Peyer's patch (tissue), 4 donors: ENCODE measurements at places on chromosomes 3 and 15. TPM values are rescaled to one million over a fixed set of nuclear protein-coding genes. Genes with fewer than 3 reads are reported as not detected.

DNA sequence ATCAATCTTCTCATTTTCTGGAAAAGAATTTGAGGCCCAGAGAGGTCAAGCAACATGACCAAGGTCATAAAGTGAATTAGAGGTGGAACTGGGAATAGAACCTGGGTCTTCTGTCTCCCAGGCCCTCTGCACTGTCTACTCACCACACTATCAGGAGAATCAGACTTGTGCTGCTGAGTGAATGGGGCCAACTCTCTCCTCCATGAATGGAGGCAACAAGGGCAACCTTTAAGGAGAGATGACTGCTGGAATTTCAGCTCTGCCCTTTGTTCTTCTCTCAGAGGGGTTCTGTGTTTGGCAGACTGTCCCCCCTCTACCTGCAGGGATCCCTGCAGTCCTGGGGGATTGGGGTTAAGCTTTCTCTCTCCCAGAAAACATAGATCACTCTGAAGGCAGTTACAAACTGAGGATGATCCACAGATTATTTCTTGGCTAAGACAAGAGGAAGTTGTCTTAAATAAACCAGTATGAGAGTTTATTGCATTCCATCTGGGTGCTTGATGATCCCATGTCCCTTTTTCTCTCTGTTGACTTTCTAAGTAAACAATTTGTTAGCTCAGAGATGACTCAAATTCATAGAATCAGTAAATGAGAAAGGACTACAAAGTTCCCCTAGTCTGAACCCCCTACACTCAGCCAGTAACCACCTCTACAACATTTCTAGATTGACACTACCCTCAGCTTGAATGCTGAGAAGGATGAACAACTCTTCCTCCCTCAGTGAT is 99.0 kb upstream of the LIPC start:
- no peaks in the 10 kb centered on the region for H3K36me3 ChIP-seq
- DNase-seq: no peak
- no peak overlapping the region for H3K4me3 ChIP-seq
- H3K27me3 ChIP-seq: no peaks in the 10 kb centered on the region
- peaks cover 7% of the 10 kb centered on the region for H3K4me1 ChIP-seq

- no peaks in the 10 kb centered on the region for H3K36me3 ChIP-seq
- no peak for DNase-seq
- no peaks in the 10 kb centered on the region for H3K4me1 ChIP-seq
Observed at GRCh38 chr3:178494386-178494785, 41.9 kb upstream of the KCNMB2 start.

DNA sequence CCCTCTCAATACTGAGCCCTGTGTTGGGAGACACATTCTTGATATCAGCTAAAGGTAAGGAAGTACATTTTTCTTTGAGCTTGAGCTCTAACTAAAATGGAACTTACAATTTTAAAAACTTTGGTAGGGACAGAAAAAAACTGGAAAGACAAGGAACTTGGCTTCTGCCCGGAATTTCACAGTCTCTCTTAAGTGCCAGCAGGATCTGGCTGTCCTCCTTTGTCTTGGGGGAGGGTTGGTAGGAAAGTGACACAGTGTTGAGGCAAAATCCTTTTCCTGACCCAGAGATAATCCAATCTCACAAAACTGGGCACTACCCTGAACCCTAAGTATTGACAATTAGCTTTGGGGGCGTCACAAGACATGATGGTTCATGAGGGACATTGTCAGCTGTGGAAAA is 45.3 kb downstream of the ZPLD1 start:
- no peak overlapping the region for H3K4me3 ChIP-seq
- H3K36me3 ChIP-seq: no peaks in the 10 kb centered on the region
- no peaks in the 10 kb centered on the region for H3K4me1 ChIP-seq
- H3K27me3 ChIP-seq: no peaks in the 10 kb centered on the region

- no peak for DNase-seq
- no peak overlapping the region for H3K27ac ChIP-seq
- H3K4me3 ChIP-seq: no peak overlapping the region
- peaks cover 17% of the 10 kb centered on the region for H3K36me3 ChIP-seq
Observed at GRCh38 chr3:101362406-101362805, 42.0 kb upstream of the IMPG2 start.

- no peak overlapping the region for H3K4me3 ChIP-seq
- no peak for DNase-seq
- no peaks in the 10 kb centered on the region for H3K36me3 ChIP-seq
- H3K27ac ChIP-seq: peak overlapping the region; percentile 21
- peaks cover 40% of the 10 kb centered on the region for H3K4me1 ChIP-seq
Observed at GRCh38 chr3:42079701-42080452, 11.3 kb upstream of the TRAK1 start.

- no peak overlapping the region for H3K4me3 ChIP-seq
- DNase-seq: no peak
- no peaks in the 10 kb centered on the region for H3K36me3 ChIP-seq
- no peak overlapping the region for H3K27ac ChIP-seq
- H3K27me3 ChIP-seq: no peaks in the 10 kb centered on the region
Observed at GRCh38 chr3:157033001-157033400, 126.9 kb downstream of the CCNL1 start.

DNA sequence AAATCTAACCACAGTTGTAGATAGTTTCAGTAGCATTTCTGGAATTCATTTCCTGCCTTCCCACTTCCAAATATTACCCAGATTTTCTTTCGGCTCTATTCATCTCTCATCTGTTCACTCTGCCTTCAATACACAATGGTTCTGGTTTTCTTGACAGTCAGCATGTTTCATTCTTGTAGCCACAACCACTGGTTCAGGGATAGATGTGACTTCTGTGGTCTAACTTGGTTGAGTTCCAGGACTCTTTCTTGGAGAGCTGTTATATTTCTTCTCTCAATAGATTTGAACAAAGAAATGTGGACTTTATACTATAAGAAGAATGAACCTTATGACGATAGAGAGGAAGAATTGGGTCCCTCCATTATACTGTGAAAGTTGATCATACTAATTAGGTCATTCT is 228.8 kb downstream of the NSUN3 start:
- H3K27ac ChIP-seq: no peak overlapping the region
- no peaks in the 10 kb centered on the region for H3K27me3 ChIP-seq

DNA sequence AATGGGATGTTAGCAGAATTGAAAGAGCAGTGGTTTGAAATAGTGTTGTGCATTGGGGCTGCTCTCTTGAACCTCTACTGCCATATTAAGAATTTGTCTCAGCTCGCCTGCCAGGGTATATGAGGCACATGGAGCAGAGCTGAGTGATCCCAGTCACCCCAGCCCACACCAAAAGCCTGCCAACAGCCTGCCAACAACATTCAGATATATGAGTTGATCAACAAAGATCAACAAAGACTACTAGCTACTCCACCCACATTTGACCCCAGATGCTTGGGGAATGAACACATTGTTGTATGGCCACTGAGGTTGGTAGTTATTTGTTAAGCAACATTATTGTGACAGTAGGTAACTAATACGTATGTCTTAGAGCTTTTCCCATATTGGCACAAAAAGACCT is 570.9 kb upstream of the IL12A start:
- no peaks in the 10 kb centered on the region for H3K27me3 ChIP-seq
- no peak for DNase-seq
- no peak overlapping the region for H3K27ac ChIP-seq
- no peaks in the 10 kb centered on the region for H3K4me1 ChIP-seq

GRCh38 chr3:124385996-124386395 is 344.3 kb upstream of the UMPS start:
- H3K36me3 ChIP-seq: no peaks in the 10 kb centered on the region
- H3K4me3 ChIP-seq: no peak overlapping the region
- no peaks in the 10 kb centered on the region for H3K27me3 ChIP-seq
- DNase-seq: no peak
- H3K4me1 ChIP-seq: no peaks in the 10 kb centered on the region

GRCh38 chr3:98732286-98733052 is 30.7 kb upstream of the ST3GAL6 start:
- H3K4me3 ChIP-seq: peak overlapping the region; percentile 61
- DNase-seq: no peak
- peak overlapping the region; percentile 45 for H3K27ac ChIP-seq
- no peaks in the 10 kb centered on the region for H3K36me3 ChIP-seq
- no peaks in the 10 kb centered on the region for H3K4me1 ChIP-seq

- DNase-seq: no peak
- no peak overlapping the region for H3K4me3 ChIP-seq
- H3K27ac ChIP-seq: no peak overlapping the region
- H3K36me3 ChIP-seq: no peaks in the 10 kb centered on the region
- H3K27me3 ChIP-seq: no peaks in the 10 kb centered on the region
- H3K4me1 ChIP-seq: peaks cover 7% of the 10 kb centered on the region
Observed at GRCh38 chr3:101807888-101808287, 28.9 kb downstream of the NXPE3 start.

- no peaks in the 10 kb centered on the region for H3K27me3 ChIP-seq
- no peak overlapping the region for H3K27ac ChIP-seq
- no peaks in the 10 kb centered on the region for H3K36me3 ChIP-seq
- no peaks in the 10 kb centered on the region for H3K4me1 ChIP-seq
Observed at GRCh38 chr3:151106311-151106710, 20.8 kb downstream of the MED12L start.

GRCh38 chr15:25761971-25762662 is 101.0 kb downstream of the ATP10A start:
- no peaks in the 10 kb centered on the region for H3K36me3 ChIP-seq
- H3K27me3 ChIP-seq: no peaks in the 10 kb centered on the region
- H3K4me1 ChIP-seq: no peaks in the 10 kb centered on the region
- DNase-seq: no peak
- no peak overlapping the region for H3K4me3 ChIP-seq

- H3K27ac ChIP-seq: no peak overlapping the region
- no peaks in the 10 kb centered on the region for H3K27me3 ChIP-seq
- H3K36me3 ChIP-seq: no peaks in the 10 kb centered on the region
- no peak for DNase-seq
- no peak overlapping the region for H3K4me3 ChIP-seq
- H3K4me1 ChIP-seq: no peaks in the 10 kb centered on the region
Observed at GRCh38 chr3:2303566-2303965, 204.9 kb downstream of the CNTN4 start.

DNA sequence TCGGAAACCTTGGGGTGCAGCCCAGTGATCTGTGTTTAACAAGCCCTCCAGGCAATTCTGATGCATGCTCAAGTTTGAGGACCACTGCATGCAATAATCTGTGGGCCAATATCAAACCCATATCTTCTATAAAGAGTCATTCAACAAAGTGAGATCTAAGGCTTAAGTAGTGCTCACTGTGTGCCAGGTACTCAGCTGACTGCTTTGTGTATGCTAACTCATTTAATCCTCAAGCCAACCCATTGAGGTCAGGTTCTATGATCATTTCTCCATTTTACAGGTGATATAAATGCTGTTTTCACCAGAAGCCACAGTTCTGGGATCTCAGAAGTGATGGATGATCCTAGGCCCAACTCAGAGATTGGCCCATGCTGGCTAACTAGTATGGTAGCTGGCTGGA is 101.7 kb downstream of the SMAD6 start:
- H3K27ac ChIP-seq: peak overlapping the region; percentile 74
- no peak overlapping the region for H3K4me3 ChIP-seq
- no peak for DNase-seq
- peaks cover 20% of the 10 kb centered on the region for H3K4me1 ChIP-seq
- no peaks in the 10 kb centered on the region for H3K36me3 ChIP-seq

GRCh38 chr3:169104972-169105371 is 558.5 kb downstream of the MECOM start:
- no peak overlapping the region for H3K27ac ChIP-seq
- DNase-seq: no peak
- no peaks in the 10 kb centered on the region for H3K36me3 ChIP-seq
- H3K27me3 ChIP-seq: no peaks in the 10 kb centered on the region
- no peak overlapping the region for H3K4me3 ChIP-seq

GRCh38 chr3:43879166-43879565 is 188.4 kb downstream of the ABHD5 start:
- no peak overlapping the region for H3K4me3 ChIP-seq
- DNase-seq: no peak
- H3K27ac ChIP-seq: no peak overlapping the region
- no peaks in the 10 kb centered on the region for H3K36me3 ChIP-seq

DNA sequence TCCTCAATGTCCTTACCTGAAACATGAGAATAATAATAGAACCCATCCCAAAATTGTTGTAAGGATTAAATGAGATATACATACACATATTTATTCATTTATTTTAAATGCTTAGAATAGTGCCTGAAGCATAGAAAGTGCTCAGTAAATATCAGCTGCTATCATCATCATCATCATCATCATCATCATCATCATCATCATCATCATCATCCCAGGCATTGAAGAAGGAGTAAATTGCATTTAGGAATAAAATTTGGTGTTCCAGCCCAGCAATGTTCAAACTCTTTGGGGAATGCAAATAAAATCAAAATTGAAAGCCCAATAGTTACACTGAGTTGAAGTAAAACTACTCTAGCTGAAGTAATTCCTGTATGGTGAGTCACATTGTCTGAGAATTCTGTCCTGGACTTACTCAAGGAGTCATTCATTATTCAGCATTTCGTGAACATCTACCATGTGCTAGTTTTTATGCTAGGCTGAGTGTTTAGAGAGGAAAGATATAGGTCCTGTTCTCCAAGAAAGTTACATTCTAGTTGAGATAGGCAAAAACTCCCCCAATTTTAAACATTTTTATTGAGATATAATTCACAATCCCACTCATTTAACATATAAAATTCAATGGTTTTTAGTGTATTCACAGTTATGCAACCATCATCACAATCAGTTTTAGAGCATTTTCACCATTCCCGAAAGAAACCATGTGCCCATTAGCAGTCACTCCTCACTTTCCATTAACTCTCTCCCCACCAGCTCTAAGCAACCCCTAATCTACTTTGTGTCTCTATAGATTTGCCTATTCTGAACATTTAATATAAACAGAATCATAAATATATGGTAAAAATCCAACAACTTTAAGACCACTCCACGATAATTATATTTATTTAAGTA is 107.2 kb downstream of the FRMD5 start:
- no peaks in the 10 kb centered on the region for H3K4me1 ChIP-seq
- no peak for DNase-seq
- no peak overlapping the region for H3K4me3 ChIP-seq

Gene ANKRD34C
- not detected for total RNA-seq

Gene RCN2
- total RNA-seq: 9.3 TPM

Gene GABRA5
- not detected for total RNA-seq

Gene C3orf52
- 13.2 TPM for total RNA-seq

Gene CFAP100
- not detected for total RNA-seq

Gene SERPINI2
- total RNA-seq: 2.4 TPM

Gene LYZL4
- total RNA-seq: not detected

Gene PIK3CA
- total RNA-seq: 12.4 TPM

Gene GOLGA8G
- total RNA-seq: not detected

Gene LRRC28
- total RNA-seq: 62.7 TPM

Gene EXD1
- total RNA-seq: not detected
